DMS79 treated with DMSO at 0.1 percent for 48 hours (cell line): ENCODE measurements at places on chromosomes 2 and 18.
A peak's percentile ranks its signal among the peaks of the same experiment; 100 is the strongest.

- DNase-seq = no peak
Measured at GRCh38 chr2:28587526-28588291, 91.8 kb downstream of the PLB1 start.

- peak; percentile 86 for DNase-seq
Measured at GRCh38 chr2:230690439-230690838, 22.2 kb upstream of the CAB39 start.

DNA sequence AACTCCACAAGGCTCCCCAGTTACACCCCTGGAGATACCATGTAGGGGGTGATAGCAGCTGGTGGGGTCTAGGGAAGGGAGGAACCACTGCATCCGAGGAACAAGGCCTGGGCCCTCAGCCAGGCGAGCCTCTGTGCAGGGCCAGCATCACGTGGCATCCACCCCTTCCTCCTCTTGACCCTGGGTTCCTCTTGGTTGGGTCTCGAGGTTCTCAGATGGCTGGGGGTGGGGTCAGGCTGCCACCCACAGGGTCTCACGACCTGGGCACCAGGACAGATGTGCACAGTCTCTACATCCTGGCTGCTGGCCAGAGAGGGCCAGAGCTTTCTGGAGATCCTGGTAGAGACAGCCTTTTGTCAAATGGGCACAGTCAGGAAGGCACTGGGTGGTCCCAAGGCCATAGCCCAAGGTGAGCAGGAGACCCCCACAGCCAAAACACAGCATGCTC is 10.4 kb downstream of the HS6ST1 start:
- DNase-seq = no peak

DNA sequence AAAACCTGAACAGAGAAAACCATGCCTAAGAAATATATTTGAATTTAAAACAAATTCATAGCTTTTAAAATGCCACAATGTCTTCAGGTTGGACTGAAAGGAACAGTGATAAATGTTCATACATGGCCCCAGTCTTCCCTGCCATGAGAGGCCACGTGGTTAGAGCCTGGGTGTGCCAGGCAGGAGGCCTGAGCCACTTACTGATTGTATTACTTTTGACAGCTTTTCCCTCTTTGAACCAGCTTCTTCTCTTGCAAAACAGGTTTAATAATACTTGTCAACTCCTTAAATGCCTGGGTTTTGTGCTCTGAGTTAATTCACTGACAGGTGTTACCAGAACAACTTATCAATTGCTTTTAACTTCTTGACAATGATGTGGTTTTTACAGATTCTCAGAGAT is 27.0 kb downstream of the RBKS start:
- peak; percentile 18 for DNase-seq

- no peak for DNase-seq
Measured at GRCh38 chr2:236215196-236215595, 47.0 kb upstream of the GBX2 start.

DNA sequence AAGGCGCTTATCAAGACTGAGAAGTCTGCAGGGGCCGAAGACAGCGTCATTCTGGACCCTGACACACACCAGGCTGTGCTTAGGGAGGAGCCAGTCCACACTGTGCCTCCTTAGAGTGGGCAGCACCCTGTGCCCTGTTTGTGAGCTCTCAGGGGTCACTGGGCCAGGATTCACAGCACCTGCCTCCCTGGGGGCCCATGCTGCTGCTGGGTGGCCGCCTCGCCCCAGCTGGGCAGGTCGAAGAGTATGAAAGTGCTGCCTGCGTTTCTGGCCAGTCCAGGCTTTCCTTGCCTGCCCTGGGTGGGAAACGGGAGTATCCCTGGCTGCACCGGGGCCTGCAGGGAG is 15.4 kb upstream of the GPR55 start:
- no peak for DNase-seq

- DNase-seq = no peak
Measured at GRCh38 chr2:229701062-229701461, 13.3 kb downstream of the DNER start.

DNA sequence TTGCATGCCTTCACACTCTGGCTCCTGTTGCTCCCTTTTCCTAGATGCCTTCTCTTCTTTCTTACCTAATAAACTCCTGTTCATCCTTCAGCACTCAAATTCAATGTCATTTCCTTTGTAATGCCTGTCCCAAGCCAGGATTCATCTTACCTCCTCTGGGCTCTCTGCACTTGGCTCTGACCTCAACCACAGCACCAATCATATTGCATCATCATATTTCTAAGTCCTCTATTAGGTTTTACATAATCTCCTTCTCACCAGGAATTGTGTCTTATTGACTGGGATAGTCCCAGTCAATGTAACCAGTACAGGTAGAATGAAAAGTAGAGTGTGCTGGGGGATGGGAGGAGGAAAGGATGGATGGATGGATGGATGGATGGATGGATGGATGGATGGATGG is 187.1 kb downstream of the NRP2 start:
- DNase-seq = no peak

DNA sequence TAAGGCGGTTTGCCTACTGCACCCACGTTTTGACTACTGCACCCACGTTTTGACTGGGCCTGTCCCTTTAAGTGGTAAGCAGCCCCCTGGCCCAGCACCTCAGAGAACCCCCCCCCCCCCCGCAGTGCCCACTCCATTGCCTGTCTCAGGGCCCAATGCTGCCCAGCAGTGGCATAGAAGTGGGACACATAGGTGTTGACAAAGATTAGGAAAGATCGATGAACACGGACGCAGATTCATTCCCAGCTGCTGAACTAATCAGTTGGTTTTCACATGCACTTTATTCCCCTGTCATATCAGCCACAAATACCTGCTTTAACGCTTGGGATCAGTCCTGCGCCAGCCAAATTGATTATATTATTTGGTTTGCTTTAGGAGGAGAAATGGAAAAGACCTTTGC is 268.8 kb upstream of the SKOR2 start:
- DNase-seq = no peak

DNA sequence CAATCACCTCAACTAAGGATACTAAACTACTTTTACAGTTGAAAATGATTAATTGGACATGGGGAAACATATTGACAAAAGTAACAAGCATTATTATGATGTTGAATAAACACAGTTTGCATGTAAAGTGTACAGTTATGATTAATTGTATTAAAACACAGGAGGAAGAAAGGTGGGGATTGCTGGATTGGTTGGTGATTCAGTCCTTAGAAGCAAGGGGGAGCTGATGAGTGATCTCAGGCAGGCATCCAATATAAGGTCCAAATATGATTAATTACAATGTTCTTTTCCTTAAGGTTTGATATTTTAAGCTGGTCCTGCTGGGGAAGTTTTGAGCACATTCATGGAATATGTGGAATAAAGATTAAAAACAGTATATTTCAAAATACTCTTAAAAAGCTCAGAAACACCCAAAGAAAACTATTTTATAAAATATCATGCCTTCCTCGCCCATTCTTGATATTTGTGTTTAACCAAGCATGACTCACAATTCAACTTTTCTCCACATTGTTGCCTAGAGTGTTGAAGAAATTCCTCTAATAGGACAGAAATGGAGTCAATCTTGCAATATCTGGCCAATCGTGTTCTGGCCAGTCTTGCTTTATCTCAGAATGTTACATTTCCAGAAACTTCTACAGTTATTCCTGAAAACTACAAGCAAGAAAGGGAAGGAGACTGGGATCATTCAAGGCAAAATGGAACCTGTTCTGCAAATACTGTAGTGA is 268.2 kb downstream of the RPIA start:
- DNase-seq = no peak

DNA sequence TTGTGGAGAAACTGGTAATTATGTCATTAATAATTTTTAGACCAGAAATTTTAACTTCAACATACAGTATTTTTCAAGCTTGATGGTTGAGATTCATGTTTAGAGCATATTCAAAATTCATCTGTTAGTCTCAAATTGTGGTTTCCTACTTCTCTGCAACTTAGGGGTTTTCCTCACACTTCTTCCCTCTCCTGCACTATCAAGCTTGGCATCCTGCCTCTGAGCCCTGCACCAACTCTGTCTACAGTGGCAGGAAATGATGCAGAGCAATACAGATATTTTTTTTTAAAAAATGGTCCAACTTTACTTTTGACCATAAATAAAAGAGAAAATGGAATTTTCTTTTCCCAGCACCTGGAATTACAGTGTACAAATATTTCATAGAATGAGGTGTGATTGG is 247.3 kb downstream of the NUP35 start:
- DNase-seq = no peak

DNA sequence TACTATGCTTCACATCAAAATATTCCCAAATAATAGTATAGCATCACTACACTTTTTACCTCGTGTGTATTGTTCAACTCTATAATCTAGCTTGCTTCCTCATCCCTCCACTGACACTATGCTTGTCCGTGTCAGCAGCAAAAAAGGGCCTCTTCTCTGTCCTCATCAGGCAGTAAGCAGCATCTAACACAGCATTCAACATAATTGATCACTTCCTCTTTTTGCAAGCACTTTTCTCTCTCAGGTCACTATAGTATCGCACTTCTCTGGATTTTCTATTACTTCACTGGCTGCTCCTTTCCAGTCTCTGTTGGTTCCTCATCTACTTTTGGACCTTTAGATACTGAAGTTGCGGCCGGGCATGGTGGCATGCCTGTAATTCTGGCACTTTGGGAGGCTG is 64.9 kb upstream of the ZSWIM2 start:
- no peak for DNase-seq

GRCh38 chr2:117938611-117939010 is 75.3 kb downstream of the CCDC93 start:
- no peak for DNase-seq

DNA sequence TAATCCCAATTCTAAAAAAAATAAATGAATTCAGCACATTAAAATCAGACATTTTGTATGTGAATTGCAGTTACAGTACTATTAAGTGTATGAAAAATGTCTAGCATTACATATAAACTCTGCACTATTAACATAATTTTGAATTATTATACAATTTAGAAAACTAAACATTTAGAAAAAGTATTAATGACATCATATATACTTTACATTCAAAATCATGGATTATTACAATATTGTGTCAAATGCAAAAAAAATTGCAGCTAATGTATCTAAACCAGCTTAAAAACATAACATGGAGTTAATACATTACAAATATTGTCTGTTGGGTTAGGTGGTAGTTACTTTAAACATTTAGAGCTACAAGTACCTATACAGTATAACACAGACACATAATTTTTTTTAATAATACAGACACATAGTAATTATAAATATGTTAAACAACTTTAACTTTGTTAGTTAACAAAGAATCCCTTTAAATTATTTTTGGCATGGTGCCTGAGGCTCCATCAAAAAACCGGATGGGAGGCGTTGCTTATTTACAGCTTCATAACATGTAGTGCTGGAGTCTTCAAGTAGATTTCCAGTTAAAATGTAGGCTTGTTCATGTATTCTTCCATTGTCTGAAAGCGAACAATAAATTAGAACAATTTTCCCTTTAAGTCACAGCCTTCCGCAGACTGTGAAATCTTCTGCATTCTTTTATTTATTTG is 79.1 kb downstream of the AP1S3 start:
- no peak for DNase-seq

DNA sequence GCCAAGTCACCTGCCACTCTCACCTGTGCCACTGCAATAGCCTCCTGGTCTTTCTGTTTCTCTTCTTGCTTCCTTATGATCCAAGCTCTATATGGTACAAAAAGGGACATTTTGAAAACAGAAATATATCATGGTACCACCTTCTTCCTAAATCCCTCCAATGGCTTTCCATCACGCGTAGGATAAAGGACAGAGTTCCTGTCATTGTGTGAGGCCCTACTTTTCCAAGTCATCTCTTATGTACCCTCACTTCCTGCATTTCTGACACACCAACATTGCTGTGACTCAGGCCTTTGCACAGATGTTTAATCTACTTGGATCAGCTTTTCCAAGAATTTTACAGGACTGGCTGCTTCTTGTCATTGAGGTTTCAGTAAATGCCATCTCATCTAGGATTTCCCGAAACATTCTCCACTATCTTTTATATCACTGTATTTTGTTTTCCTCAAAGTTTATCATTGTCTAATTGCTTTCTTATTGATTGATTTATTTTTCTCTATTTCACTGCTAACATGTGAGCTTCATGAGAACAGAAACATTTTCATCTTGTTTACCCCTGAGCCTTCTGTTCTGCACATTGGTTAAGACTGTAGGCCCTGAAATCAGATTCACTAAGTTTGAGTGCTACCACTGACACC is 426.1 kb upstream of the FANCL start:
- no peak for DNase-seq

DNA sequence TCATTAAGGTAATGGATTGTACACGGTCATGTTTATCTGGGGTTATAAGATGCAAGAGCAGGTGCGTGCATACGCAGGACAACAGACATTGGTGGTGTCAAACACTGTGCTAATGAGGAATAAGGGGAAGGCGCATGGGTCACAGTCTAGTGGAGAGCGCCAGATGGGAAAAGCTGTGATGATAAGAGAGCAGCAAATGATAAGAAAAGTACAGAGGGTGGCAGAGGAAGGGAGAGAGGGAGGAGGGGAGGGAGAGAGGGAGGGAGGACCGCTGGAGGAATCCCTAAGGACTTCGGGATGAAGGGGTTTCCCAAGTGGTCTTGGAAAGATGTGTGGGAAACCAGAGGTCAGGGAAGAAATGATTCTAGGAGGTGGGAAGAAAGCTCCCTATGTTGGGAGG is 2.9 kb downstream of the TNFRSF11A start:
- no peak for DNase-seq

- DNase-seq = no peak
Measured at GRCh38 chr18:36756242-36756641, 72.6 kb downstream of the TPGS2 start.

- DNase-seq = peak; percentile 50
Measured at GRCh38 chr2:152465541-152465940, 130.6 kb downstream of the FMNL2 start.

DNA sequence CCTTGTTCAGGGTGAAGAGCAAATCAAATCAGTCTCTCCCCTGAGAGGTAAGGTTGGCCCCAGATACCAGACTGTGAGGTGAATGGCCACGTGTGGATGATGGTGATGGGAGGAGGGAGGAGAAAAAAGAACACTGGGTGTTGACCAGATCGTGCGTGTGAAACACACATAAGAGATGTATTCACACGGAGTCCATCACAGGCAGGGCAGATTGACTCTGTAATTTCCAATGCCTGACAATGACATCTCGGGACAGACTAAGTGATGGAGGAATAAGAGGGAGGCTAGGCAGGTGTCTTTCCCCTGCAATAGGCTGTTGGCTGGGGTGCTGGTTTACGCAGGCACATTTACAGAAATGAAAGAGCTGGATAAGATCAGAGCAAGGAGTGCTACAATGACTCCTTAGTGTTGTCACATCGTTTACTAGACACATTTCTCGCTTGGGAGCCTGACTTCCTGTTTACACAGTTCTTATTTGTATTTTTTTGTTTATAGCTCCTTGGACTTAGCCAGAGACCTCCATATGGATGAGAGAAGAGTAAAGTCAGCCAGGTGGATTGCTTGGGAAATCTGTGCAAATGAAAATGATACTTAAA is 43.1 kb downstream of the CPO start:
- DNase-seq = no peak

DNA sequence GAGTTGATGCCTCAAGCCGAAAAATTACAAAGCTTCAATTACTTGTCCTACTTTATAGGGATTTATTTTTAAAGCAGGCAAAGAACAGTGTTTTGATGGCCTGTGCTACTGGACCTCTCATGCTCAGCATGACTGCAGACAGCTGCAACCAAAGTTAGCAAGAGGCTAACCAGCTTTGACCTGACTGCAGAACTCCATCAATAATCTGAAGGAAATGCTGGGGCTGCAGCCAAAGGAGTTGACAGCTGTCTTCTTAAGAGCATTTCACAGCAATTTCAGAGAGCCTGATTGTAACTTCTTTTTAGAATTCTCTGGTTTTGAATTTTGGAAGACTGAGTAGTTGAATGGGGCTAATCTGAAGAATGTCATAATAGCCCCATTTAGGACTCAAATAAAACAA is 46.5 kb upstream of the SESTD1 start:
- no peak for DNase-seq

GRCh38 chr2:87401726-87402345 is 346.1 kb upstream of the PLGLB2 start:
- no peak for DNase-seq
